Renal cortex interstitium (tissue), 15 donors: ENCODE measurements at places on chromosomes 11 and 22.

DNA sequence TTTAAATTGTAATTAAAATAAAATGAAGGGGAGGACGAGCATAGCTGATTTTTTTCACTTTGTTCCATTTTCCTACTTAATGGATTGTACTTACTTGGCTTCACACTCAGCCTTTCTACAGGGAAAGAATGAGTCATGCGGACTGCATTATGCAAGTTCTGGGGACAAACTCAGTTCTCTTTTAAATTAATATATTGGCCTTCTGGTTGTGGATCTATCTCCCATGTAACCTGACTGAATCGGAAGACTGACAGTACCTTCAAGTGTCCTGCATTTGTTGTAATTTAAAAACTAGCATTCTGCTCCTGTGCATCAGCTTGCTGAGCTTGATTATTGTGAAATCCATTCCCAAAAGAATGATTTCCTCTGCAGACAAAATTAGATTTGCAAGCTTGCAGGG is 12.2 kb downstream of the OR8D1 start:
- DNase-seq: no peak

DNA sequence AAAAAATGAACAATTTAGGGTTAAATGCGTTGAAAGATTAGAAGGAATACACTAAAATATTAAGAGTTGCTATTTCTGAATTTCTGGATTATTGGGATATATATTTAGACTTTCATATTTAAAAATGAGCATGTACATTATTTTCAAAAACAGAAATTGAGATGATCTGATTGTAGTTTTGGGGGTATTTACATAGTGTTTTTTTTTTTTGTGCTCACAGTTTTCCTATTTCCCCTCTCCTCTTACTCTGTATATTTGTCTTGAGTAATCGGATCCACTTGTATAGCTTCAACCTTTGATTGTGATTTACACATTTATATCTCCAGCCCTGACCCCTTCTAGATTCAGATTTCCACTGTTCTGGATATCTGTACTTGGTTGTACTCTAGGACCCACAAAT is 5.3 kb downstream of the USP47 start:
- no peak for DNase-seq

DNA sequence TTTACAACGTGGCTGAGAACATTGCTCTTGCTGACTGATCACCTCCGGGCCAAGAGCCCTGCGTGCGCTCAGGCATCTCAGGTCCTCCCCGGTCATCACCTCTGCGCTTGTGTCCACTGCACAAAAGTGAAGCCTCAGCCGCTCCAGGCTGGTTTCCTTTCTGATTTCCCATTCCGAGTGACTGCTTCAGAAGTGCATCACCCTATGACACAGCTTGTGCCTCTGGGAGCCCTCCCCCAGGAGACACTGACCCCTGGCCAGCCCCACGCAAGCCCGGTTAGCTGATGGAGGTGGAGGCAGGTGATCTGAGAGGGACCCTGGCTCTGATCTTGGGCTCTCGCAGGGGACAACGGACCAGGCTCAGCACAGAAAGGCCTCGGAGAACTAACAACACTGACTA is 38.3 kb upstream of the GNB1L start:
- no peak for DNase-seq

GRCh38 chr11:11035331-11035730 is 177.5 kb upstream of the ZBED5 start:
- DNase-seq: no peak

DNA sequence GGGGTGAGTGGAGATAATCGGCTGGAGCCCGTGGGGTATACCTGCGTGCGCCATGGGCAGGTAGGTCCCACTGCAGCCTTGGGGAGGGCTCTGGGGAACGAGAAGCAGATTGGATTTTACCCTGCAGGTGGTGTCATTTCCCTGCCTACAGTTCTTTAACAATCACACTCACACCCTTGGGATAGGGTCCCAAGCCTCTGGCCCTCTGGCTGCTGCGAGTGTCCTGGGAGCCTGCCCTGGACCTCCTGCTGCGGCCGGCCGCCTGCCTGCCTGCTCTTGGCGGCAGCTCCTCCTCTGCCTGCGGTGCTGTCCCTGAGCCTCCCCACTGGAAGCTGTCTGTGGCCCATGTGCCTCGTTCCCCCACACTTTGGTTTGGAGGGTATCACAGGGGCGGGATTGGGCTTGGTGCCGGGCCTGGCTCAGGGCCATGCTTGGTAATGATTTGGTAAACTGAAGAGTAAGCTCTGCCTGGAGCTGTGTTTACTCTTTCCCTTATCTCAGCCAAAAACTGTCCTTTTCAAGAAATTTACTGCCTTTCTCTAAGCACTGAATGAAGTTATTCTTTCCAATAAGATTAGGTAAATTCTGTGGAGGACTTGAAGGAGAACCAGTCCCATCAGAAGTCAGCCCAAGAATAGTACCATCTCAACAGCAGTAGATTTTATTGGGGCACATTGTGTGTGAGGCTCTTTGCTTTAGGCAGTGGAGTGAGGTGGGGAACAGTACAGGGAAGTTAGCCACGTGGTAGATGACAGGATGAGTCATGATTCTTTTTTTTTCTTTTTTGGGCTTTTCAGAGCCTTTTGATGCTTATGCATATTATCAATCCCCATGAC is 53.7 kb downstream of the TBC1D22A start:
- no peak for DNase-seq

- DNase-seq: no peak
Measured at GRCh38 chr11:126072141-126072741, 9.6 kb upstream of the CDON start.

DNA sequence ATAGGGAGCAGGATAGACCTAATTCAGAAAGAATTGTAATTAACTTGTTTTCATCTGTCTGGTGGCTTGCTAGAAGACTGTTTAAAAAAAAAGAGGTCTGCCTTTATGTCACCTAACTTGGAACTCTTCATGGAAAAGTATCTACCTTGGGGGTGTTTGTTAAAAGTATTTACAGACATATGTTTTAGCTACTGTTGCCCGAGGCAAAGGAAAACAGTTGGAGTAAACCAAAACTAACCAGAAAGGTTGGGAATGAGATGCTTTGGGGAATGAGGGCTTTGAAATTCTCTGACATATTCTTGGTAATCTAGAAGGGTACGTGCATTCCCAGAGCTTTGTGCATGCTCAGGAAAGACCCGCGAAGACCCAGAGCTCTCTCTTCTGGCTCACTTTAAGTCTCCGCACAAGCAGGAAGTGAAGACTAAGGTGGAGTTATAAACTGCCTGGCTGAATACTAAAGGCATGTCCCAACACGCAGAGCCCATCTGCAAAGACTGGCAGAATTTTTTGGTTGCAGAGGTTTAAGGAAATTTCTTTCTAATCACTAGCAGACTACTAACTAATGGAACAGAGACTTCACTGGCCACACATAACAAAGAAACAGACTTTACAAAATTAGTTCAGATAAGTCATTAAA is 33.2 kb downstream of the HIKESHI start:
- no peak for DNase-seq

DNA sequence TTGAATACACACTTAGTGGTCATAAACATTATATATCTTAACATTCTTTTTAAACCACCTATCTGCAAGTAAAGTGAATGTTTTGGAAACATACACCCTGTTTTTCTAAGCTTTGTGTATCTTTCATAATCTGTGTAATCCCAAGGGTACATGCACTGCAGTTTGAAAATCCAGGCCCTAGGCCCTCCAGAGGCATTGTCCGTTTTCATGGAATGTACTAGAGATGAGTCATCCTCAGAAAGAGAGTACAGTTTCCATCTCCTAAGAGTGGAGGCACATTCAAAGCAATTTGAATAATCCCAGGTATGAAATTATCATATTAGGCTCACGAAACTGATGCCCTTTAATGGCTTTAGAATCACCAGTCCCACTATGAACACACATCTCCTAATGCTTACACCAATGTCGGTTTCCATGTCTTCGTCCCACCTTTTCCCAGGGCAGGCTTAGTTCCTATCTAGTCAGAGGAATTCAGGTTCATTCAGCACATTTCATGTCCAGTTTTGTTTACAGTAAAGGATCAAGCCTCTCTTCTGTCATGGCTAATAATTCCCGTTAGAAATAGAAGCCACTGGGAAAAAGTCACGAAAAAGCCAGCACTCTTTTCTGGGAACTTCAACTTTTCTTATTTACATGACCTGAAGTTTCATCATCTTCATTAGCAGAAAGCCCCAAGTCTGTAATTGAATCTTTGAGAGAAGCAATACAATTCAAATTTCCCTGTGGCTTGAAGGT is 39.5 kb upstream of the CD44 start:
- DNase-seq: no peak

DNA sequence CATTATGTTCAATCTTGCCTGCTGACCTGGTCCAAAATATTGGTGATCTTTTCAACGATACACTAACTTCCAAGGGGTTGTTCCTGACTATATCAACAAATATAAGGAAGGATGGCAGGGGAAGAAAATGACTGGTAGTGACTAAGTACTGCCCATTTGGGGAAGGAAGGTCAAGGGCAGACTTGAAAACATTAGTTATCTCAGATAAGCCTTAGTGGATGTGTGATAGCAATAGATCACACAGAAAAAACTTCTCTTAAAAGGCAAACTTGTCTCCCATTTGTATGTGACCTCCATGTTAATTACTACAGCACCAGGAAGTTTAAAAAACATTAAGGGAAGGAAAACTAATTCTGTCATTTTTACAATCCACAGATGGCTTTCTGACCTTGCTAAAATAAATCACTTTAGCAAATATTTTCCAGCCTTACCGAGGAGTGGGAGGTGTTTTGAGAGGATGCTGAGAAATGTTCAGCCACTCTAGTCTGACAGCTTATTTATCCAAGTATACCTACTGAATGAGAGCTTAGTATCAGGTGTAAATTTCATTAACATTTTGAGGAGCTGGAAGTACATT is 88.2 kb upstream of the DDI1 start:
- DNase-seq: no peak

- no peak for DNase-seq
Measured at GRCh38 chr11:65125197-65126056, 3.3 kb downstream of the MRPL49 start.

GRCh38 chr11:25094085-25094802 is 597.4 kb downstream of the LUZP2 start:
- no peak for DNase-seq

GRCh38 chr11:132452616-132453015 is 1079.7 kb downstream of the OPCML start:
- no peak for DNase-seq

DNA sequence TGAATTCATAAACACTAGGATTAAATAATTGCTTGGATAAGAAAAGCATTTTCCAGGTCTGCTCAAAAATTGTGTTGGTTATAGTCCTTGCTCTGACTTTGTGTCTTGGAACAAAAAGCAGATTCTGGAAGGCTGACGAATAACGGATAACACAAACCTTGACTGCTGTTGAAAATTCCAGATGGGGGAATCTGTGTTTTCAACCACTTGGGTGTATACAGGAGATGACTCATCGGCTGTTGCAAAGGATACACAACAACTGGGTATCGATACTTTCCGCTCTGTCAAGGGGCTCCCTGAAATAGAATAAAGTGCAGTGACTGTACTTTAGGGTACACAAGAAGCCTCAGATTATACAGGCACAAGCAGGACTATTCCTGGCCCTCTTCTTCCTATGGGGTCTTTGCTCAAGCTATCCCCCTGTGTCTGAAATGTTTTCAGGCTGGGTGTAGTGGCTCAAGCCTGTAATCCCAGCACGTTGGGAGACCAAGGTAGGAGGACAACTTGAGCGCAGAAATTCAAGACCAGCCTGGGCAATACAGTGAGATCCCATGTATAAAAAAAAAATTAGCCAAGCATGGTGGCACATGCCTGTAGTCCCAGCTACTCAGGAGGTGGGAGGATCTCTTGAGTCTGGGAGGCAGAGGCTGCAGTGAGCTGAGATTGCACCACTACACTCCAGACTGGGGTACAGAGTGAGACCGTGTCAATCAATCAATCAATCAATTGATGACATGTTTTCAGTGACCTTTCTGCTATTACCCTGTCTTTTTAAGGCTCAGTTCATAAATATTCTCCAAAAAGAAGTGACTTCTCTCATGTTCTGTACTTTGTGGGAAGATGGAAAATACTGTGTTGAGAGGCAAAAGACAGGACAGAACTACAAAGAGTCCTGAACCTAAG is 48.6 kb upstream of the UCP3 start:
- DNase-seq: no peak
